ENCODE measurements at places on chromosomes 2 and 18.
A peak's percentile ranks its signal among the peaks of the same experiment; 100 is the strongest.

DNA sequence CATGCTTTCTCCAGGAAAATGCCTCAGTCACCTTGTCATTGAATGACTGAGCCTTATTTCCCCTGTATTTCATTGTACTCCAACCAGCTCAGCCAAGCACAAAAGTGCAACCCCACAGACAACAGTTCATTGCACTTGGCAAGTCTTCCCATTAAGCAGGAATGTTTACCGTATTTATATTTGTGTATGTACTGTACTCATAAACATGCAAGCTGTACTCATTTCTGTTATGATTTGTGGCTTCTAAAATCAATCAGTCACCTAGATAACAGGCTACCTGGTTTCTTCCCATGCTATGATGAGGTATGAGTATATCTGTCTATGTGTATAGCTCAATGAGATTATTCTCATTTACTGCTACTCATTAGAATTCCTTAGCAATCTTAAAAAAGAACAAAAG lies 505.5 kb upstream of the FAM98A start:
- DNase-seq = no peak

DNA sequence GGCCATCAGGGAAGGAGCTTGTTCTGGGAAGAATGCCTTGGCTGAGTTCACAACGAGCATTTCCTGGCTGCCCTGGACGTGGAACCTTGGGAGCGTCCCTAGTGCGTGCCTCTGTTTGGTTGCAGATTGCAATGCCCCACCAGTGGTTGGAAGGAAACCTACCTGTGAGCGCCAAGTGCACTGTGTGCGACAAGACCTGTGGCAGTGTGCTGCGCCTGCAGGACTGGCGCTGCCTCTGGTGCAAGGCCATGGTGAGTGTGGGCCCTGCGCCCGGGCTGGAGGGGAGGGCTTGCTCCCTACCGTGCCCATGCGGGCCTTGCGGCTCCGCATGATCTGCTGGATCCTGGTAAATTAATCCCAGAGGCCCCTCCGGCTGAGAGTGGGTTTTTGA lies 81.9 kb downstream of the DGKD start:
- DNase-seq = no peak

- DNase-seq = no peak
Measured at GRCh38 chr2:126413079-126413478, 242.9 kb upstream of the GYPC start.

- no peak for DNase-seq
Measured at GRCh38 chr2:121086450-121086849, 198.6 kb downstream of the TFCP2L1 start.

GRCh38 chr18:54515149-54515548 lies 75.9 kb upstream of the DYNAP start:
- no peak for DNase-seq

DNA sequence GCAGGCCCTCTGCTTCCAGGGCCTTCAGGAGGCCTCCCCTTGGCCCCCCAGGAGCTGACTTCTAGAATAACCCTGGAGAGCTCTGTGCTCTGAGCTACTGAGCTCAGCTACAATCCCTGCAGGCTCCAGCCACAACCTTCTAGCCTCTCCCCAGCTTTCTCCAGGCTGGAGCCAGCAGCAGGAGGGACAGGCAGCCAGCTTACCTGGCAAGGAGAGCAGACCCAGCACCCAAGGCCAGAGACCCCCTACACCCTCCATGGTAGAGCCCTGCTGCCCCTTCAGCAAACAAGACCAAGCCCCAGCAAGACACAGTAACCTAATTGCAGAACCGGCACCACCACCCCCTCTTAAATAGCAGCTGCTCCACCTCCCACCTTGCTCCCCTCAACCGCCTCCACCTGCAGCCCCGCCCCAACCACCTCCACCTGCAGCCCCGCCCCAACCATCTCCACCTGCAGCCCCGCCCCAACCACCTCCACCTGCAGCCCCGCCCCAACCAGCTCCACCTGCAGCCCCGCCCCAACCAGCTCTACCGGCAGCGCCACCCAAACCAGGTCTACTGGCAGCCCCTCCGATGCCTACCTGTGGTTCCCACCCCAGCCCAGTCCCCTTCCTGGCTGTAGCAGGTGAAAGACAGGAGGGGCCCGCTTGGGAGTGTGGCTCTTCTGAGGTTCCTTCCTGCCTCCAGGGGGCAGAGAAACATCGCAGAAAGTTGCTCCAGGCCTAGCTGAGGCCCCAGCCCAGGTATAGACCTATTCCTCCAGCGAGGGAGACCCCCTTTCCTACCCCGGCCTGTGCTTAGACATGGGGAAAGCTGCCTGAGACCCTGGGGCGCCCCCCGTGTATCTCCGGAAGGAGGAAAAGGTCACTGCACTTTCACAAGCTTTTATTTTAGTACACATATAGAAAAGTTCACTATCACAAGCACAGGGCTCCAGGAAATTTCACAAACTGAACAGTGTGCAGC lies at the start of gene ASTL:
Gene ASTL (minus strand): TSS at position 324 of the 967 bp plus-strand sequence. CDS start 66 bp downstream, at position 258.
- no peak for DNase-seq

DNA sequence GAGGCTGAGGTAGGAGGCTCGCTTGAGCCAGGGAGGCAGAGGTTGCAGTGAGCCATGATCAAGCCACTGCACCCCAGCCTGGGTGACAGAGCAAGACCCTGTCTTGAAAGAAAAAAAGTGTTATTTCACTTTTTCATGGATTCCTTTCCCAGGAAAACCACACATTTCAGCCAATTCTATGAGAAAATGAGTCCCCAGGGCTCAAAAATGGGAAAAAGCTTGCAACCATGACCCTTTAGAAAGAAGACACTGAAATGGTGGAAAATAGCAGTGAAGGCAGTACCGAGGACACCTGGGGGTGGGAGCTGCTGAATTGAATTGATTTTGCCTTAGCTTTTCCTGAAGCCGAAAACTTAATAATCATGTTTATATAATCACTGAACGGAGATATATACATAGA lies 284.2 kb upstream of the HDAC4 start:
- DNase-seq = no peak

GRCh38 chr2:159003555-159003954 lies 35.1 kb downstream of the TANC1 start:
- DNase-seq = no peak

GRCh38 chr2:111231532-111232252 lies 111.0 kb downstream of the BCL2L11 start:
- no peak for DNase-seq

DNA sequence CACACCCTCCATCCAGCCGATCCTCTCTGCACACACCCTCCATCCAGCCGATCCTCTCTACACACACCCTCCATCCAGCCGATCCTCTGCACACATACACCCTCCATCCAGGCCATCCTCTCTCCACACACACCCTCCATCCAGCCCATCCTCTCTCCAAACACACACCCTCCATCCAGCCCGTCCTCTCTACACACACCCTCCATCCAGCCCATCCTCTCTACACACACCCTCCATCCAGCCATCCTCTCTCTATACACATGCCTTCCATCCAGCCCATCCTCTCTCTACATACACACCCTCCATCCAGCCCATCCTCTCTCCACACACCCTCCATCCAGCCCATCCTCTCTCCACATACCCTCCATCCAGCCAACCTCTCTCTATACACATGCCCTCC lies 83.1 kb downstream of the EIPR1 start:
- DNase-seq = no peak

DNA sequence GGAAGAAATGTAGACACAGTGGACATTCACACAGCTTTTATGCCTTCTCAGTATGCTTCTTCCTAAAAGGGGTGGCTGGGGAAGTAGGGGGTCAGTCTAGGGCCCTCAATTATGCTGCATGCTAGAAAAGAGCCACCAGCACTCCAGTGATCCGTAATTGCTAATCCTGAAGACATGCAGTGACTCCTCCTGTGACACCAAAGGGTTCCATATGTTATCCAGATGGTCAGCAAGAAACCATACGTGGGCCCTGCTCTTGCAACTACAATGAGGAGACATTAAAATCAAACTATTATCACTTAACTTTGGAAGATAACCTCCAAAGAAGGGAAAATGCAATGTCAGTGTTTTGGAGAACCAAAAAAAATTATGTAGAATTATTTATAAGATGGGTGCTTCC lies 143.4 kb upstream of the LYPD1 start:
- no peak for DNase-seq

- no peak for DNase-seq
Measured at GRCh38 chr2:1495676-1496358, 82.6 kb downstream of the TPO start.

DNA sequence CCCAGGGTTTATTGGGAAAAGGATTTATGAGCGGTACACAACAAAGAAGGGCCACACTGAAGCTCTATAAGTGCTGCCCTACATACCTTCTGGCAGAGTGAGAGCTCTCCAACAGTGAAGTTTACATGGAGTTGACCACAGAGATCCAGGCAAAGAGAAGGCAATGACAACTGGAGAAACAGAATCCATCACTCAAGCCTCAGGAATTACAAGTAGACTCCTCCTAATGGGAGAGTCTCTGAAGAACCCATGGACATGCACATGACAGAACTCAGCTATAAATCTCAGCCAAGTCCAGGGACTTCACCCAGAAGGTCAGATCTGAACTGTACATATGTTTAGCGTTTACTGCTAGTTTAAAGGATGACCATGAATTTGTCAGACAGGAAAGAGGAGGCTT lies 164.7 kb downstream of the DNAH7 start:
- no peak for DNase-seq

- DNase-seq = no peak
Measured at GRCh38 chr2:111091811-111092211, 28.9 kb upstream of the BCL2L11 start.

- no peak for DNase-seq
Measured at GRCh38 chr18:79706006-79706405, 26.4 kb downstream of the CTDP1 start.

DNA sequence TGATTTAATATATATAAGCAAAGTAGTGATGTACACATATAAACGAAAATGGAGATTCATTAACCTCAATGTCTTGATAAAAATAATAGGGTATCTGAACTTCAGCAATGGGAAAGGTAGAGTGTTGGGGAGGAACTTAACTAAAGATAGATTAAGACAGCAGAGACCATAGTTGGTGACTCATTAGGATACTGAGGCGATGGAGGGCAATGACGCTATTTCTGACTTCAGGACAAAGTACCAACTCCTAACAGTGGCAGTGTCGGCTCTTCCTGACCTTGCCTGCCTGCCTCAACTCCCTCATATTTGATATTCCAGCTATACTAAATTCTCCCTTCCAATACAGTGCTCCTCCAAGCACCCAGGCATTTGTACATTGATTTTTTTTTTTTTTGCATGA lies 98.6 kb downstream of the CDH2 start:
- no peak for DNase-seq

GRCh38 chr2:140604788-140605187 lies 1526.0 kb downstream of the LRP1B start:
- no peak for DNase-seq

DNA sequence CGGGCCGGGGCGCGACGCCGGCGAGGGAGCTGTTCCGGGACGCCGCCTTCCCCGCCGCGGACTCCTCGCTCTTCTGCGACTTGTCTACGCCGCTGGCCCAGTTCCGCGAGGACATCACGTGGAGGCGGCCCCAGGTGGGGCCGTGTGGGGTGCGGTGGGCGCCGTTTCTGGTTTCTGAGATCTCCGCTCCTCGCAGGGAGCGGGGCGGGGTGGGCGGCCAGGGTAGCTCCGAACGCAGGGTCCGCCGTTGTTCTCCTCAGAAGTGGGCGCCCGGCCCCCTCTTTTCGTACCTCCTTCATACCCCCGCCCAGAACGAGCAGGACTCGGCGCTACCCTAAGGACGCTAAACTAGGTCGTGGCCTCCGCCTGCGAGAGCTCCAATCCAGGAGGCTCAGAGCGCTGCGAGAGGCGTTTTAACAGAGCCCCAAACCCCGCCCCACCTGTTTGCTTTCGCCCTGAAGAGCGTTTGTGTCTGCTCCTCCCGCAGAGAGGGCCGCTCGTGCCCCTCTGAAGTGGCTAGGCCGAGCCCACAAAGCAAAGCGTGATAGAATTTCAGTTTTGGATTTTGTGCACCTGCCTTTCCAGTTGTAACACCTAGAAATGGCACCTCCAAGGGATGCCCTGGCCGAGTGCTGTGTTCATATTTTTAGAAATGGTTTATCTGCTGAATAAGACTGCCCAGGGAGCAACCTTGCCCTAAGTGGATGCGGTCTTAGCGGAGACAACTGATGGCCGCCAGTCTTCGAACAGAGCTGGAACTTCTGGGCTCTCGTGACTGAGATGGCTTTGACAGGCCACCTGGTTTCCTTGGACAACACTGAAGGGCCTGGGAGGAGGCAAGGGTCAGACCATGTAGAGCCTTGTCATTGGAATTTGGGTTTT lies 626 bp downstream of the CAPN10 start:
- DNase-seq = peak; percentile 27

GRCh38 chr2:28730641-28731146 lies 20.9 kb upstream of the PPP1CB start:
- no peak for DNase-seq

GRCh38 chr2:186532891-186533290 lies 46.8 kb downstream of the ZC3H15 start:
- no peak for DNase-seq

DNA sequence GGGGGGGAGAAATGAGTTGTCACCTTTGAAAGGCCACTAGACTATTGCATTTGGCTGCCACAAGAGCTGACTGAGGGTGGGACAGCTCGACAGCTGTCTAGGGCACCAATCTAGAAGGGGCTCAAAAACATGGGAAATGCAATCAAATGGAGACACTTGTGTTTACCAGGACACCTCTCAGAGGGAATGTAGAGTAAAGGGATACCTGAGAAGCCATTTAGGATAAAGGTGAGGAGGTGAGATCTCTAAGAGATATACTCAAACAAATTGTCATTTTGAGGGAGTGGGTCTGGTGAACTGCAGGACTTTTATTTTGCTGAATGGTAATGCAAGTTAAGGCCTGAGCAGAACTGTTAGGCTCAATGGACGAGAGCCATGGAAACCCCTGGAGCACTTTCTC lies 159.8 kb downstream of the DDX1 start:
- DNase-seq = no peak

GRCh38 chr2:9204939-9205338 lies 1.7 kb upstream of the ASAP2 start:
- no peak for DNase-seq

- DNase-seq = no peak
Measured at GRCh38 chr2:171412571-171413175, 21.1 kb downstream of the METTL8 start.

DNA sequence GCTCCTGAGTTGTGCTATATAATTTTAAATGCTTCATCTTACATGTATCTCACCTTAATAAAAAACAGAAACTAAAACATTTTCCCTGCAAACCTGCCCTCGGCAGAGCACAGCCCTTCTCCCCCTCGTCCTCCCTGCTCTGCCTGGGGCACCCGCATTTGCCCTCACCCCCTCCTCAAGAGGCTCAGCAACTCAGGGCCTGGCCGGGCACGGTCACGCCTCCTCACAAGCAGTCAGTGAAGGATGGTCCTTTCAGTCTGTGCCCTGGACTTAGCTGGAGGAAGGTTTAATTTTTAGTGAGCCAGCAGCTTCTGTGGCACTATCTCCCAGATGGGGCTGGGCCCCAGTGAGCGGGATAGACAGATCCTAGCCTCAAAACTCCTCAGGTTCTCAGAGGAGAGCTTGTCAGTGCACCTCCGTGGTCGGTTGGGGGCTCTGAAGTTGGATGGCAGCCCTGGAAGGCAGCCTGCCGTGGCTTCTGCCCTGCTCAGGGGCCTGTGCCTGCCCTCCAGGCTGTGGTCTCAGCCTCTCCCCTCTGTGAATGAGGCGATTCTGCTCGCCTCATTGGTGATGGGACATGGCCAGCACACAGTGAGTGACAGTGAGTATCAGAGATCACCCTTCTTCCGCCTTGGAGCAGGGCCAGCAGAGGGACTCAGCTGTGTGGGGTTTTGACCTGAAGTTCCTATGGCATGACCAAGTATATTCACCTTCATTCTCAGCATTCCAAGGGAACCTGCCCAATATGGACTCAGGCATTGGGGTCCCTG lies 56.3 kb upstream of the AFF3 start:
- DNase-seq = no peak
